Neuronal stem cell (in vitro differentiated cells): ENCODE measurements at places on chromosomes 1 and 21.

DNA sequence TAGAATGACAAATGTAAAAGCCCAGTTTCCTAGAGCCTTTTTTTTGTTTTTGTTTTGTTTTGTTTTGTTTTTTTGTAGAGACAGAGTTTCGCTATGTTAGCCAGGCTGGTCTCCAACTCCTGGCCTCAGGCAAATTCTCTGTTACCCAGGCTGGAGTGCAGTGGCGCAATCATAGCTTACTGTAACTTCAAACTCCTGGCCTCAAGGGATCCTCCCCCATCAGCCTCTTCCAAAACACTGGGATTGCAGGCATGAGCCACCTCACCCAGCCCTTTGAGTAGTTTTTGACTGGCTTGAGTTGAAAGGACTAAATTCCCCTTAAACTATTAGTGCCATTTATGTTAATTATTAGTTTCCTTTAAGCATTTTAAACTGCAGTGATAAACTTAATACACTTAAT, 28.8 kb upstream of the ZBTB18 start:
- H3K27ac ChIP-seq, result no peak overlapping the region
- no peak overlapping the region for H3K4me3 ChIP-seq
- no peaks in the 10 kb centered on the region for H3K36me3 ChIP-seq
- H3K27me3 ChIP-seq, result no peaks in the 10 kb centered on the region
- DNase-seq, result no peak
- peaks cover 2% of the 10 kb centered on the region for H3K4me1 ChIP-seq

- H3K36me3 ChIP-seq, result no peaks in the 10 kb centered on the region
- no peak overlapping the region for H3K4me3 ChIP-seq
- no peak for DNase-seq
- no peaks in the 10 kb centered on the region for H3K27me3 ChIP-seq
- peaks cover 1% of the 10 kb centered on the region for H3K4me1 ChIP-seq
- no peak overlapping the region for H3K27ac ChIP-seq
Observed at GRCh38 chr1:183689762-183690204, 36.7 kb upstream of the APOBEC4 start.

- no peak overlapping the region for H3K4me3 ChIP-seq
- peaks cover 2% of the 10 kb centered on the region for H3K36me3 ChIP-seq
- H3K4me1 ChIP-seq, result peaks cover 2% of the 10 kb centered on the region
- H3K27ac ChIP-seq, result no peak overlapping the region
Observed at GRCh38 chr1:109373126-109373525, 24.6 kb downstream of the SORT1 start.

- H3K36me3 ChIP-seq, result no peaks in the 10 kb centered on the region
- no peak overlapping the region for H3K27ac ChIP-seq
- no peak for DNase-seq
- no peak overlapping the region for H3K4me3 ChIP-seq
- H3K27me3 ChIP-seq, result peaks cover 45% of the 10 kb centered on the region
- H3K4me1 ChIP-seq, result peaks cover 4% of the 10 kb centered on the region
Observed at GRCh38 chr1:17123196-17124045, 4.2 kb upstream of the PADI2 start.

GRCh38 chr1:25432749-25433388, 2.2 kb downstream of the MACO1 start:
- DNase-seq, result no peak
- no peaks in the 10 kb centered on the region for H3K36me3 ChIP-seq
- H3K4me3 ChIP-seq, result no peak overlapping the region
- H3K4me1 ChIP-seq, result no peaks in the 10 kb centered on the region
- H3K27me3 ChIP-seq, result no peaks in the 10 kb centered on the region
- no peak overlapping the region for H3K27ac ChIP-seq

GRCh38 chr21:45126204-45126626, 51.8 kb downstream of the ADARB1 start:
- no peak overlapping the region for H3K27ac ChIP-seq
- H3K4me3 ChIP-seq, result no peak overlapping the region
- H3K27me3 ChIP-seq, result no peaks in the 10 kb centered on the region
- DNase-seq, result no peak

DNA sequence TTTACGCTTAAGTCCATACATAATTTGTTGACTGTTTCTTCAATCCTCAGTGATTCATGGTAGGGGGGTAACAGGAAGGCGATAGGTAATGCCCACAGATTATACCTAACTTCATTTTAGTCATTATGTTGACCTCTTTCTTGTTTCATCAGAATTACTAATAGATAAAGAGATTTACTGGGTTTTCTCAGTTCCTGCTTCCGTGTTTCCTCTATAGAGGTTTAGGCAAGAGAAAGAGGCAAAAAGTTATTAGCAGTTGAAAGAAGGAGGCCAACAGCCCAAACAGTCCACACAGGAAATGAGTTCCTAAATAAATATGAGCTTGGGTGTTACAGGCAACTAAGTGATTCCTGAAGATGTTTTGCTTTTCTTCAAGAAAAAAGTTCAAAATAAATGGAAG, 17.9 kb upstream of the CLCA1 start:
- no peaks in the 10 kb centered on the region for H3K4me1 ChIP-seq
- no peak overlapping the region for H3K27ac ChIP-seq
- H3K36me3 ChIP-seq, result no peaks in the 10 kb centered on the region
- H3K4me3 ChIP-seq, result no peak overlapping the region
- no peaks in the 10 kb centered on the region for H3K27me3 ChIP-seq

DNA sequence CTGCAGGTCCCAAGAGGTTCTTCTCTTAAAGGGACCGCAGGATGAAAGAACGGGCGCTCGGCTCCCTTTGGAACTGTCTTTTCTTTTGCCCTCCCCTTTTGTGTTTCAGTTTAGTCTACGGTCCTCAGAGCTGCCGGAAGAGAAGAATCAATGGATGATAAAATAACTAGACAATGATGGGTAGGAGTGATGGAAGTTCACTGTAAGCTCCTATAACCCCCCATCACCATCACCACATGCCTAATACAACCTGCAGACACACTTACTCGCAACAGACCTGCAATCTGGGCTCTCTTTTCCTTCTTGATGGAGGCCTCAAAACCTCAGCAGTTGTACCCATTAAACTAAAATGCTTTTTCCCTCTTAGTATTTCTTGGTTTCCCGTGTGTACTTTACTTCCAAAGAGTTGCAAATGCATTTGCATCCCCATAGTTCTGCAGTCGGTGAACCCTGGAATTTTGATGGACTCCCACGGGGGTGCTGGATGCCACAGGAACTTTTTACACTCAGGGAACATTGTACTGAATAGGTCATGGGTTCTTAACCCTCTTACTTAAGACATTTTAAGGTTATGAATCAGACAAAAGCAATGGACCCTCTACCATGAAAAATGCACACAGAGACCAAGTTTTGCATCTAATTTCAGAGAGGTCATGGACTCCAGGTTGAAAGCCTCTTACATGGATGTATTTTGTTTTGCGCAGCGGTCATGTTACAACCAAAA, 633 bp upstream of the RFX5 start:
- no peaks in the 10 kb centered on the region for H3K27me3 ChIP-seq
- peak overlapping the region; percentile 44 for H3K4me3 ChIP-seq
- H3K4me1 ChIP-seq, result peaks cover 14% of the 10 kb centered on the region
- peaks cover 24% of the 10 kb centered on the region for H3K36me3 ChIP-seq
- DNase-seq, result no peak

DNA sequence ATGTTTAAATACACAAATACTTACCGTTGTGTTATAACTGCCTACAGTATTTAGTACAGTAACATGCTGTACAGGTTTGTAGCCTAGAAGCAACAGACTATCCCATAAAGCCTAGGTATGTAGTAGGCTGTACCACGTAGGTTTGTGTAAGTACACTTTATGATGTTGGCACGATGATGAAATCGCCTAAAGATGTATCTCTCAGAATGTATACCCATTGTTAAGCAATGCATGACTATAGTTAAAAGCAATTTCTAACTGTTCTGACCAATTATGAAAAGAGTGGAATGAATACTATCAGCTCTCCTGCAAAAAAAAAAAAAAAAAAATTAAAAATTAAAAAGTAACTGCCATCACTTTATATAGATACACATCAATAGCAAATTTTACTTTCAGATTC, 11.4 kb downstream of the HP1BP3 start:
- DNase-seq, result no peak
- H3K27me3 ChIP-seq, result no peaks in the 10 kb centered on the region
- peaks cover 99% of the 10 kb centered on the region for H3K36me3 ChIP-seq
- H3K4me3 ChIP-seq, result no peak overlapping the region
- H3K27ac ChIP-seq, result no peak overlapping the region
- H3K4me1 ChIP-seq, result no peaks in the 10 kb centered on the region

- DNase-seq, result no peak
- H3K27me3 ChIP-seq, result no peaks in the 10 kb centered on the region
- H3K27ac ChIP-seq, result no peak overlapping the region
- H3K4me1 ChIP-seq, result peaks cover 35% of the 10 kb centered on the region
Observed at GRCh38 chr1:200226969-200227303, 182.9 kb downstream of the ZNF281 start.

- no peak overlapping the region for H3K27ac ChIP-seq
- peaks cover 9% of the 10 kb centered on the region for H3K4me1 ChIP-seq
- no peak for DNase-seq
- H3K4me3 ChIP-seq, result no peak overlapping the region
Observed at GRCh38 chr1:44024903-44025525, 6.2 kb downstream of the SLC6A9 start.

DNA sequence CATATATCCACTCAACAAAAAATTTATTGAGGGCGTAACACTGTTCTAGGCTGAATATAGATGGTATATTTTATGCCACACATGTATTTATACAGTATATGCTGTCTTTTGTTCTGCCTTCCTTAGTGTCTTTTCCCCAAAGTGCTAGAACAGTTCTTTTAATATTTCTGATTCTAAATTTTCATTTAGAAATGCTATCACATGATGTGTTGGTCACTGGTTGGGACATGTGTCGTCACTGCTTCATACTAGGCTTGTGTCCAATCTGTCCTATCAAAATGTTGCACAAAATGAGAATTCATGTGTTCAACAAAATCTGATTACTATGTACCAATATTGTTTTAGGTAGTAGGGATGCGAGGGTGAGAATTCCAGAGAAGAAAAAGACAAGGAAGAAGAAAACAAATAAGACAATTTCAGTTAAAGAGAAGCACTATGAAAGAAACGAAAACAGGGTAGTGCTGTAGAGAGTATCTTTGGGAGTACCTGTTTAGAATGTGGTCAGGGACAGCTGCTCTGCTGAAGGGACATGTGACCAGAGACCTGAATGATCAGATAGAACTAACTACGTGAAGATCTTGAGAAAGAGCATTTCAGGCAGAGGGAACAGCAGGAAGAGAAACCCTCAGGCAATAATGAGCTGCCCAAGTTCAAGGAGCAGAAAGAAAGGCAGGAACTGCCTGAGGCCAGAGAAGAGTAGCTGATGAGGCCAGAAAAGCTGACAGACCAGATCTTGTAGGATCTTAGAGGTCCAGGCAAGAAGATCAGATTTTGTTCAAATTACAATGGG, 1.3 kb downstream of the KMO start:
- no peaks in the 10 kb centered on the region for H3K36me3 ChIP-seq
- H3K4me3 ChIP-seq, result no peak overlapping the region
- peaks cover 23% of the 10 kb centered on the region for H3K27me3 ChIP-seq
- no peaks in the 10 kb centered on the region for H3K4me1 ChIP-seq
- no peak overlapping the region for H3K27ac ChIP-seq

- H3K27me3 ChIP-seq, result no peaks in the 10 kb centered on the region
- peaks cover 7% of the 10 kb centered on the region for H3K36me3 ChIP-seq
- no peak overlapping the region for H3K27ac ChIP-seq
- H3K4me1 ChIP-seq, result peaks cover 22% of the 10 kb centered on the region
Observed at GRCh38 chr1:159922511-159923202, 2.6 kb downstream of the TAGLN2 start.

DNA sequence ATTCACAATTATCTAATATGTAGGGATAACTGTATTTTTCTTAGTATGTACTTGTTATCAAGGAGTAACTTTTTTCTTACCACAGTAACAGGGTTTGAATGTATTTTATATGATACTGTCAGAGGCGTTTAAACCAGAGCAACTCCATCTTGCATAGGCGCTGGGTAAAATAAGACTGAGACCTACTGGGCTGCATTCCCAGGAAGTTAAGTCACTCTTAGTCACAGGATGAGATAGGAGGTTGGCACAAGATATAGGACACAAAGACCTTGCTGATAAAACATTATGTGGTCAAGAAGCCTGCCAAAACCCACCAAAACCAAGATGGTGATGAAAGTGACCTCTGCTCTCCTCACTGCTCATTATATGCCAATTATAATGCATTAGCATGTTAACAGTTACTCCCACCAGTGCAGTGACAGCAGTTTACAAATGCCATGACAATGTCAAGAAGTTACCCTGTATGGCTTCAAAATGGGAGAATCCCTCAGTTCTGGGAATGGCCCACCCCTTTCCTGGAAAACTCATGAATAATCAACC, 64.8 kb downstream of the RPE65 start:
- H3K4me3 ChIP-seq, result no peak overlapping the region
- peaks cover 4% of the 10 kb centered on the region for H3K4me1 ChIP-seq
- H3K27me3 ChIP-seq, result no peaks in the 10 kb centered on the region
- no peak overlapping the region for H3K27ac ChIP-seq

DNA sequence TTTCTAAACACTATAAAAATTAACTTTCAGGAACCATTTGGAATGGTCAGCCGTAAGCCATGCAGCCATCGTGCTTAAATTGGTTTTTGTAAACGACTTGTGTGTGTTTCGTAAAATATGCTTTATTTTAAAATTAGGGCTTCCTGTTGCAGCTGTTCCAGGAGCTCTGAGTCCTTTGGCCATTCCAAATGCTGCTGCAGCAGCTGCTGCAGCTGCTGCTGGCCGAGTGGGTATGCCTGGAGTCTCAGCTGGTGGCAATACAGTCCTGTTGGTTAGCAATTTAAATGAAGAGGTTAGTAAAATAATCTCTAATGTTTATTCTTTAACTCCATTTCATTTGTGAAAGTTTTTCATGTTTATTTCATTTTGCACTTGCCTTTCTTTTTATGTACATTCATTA, 83.1 kb downstream of the PTBP2 start:
- no peak overlapping the region for H3K27ac ChIP-seq
- peaks cover 3% of the 10 kb centered on the region for H3K36me3 ChIP-seq
- no peak overlapping the region for H3K4me3 ChIP-seq
- no peaks in the 10 kb centered on the region for H3K4me1 ChIP-seq
- H3K27me3 ChIP-seq, result no peaks in the 10 kb centered on the region

DNA sequence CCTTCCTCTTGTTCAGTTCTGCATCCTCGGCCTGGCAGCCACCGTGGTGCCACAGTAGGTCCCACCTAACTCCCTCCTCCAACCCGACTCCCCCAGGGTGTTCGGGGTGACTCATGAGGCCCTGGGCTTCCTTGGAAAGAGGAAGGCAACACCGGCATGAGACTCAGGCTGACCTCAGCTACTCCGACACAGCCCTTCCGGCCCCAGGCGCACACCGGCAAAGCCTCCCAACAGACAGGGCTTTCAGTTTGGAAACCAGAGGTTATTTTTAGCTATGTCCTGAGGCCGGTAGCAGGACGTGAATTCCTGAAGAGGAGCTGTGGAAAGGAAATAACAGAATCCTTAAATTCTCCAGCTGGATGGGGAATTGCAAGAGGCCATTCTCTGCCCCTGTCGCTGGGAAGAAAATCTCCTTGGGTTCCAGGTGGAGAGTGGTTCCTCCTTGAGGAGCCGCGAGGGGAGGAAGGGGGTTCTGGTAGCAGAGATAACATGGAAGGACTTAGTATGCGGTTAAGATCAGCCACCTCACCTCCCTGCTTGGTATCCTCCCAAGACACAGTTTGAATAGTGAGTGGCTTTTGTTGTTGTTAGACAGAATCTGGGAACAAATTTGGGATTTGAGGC, 24.4 kb downstream of the PLXNA2 start:
- H3K4me3 ChIP-seq, result no peak overlapping the region
- H3K27me3 ChIP-seq, result no peaks in the 10 kb centered on the region
- DNase-seq, result no peak
- H3K4me1 ChIP-seq, result no peaks in the 10 kb centered on the region
